ENCODE measurements at places on chromosomes 5 and 9. TPM values are rescaled to one million over a fixed set of nuclear protein-coding genes. Genes with fewer than 3 reads are reported as not detected.

Gene PRUNE2
- 28.6 TPM for polyA plus RNA-seq

Gene SAPCD2
- 6.0 TPM for polyA plus RNA-seq

GRCh38 chr5:173554989-173555705 is 61.3 kb downstream of the BOD1 start:
- H3K27ac ChIP-seq, result no peak overlapping the region
- H3K4me3 ChIP-seq, result no peak overlapping the region
- H3K36me3 ChIP-seq, result no peaks in the 10 kb centered on the region

DNA sequence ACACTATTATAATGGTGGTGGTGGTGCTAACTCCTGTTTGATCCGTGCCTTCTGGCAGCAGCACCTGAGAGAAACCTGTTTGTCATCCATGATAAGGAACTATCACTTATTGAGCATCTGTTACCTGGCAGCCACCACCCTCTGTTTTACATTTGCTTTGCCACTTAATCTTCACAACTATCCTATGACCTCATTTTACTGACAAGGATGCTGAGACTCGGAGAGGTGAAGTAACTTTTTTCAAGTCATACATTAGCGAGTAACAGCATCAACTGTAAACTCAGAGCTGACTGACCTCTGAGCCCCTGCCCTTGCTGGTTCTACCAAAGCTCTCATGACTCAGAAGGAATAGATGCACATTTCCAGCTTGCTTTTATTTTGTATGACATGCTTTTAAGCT is 81.1 kb downstream of the EGFLAM start:
- peaks cover 9% of the 10 kb centered on the region for H3K4me1 ChIP-seq
- DNase-seq, result no peak
- no peaks in the 10 kb centered on the region for H3K27me3 ChIP-seq
- no peak overlapping the region for H3K4me3 ChIP-seq
- H3K36me3 ChIP-seq, result no peaks in the 10 kb centered on the region

DNA sequence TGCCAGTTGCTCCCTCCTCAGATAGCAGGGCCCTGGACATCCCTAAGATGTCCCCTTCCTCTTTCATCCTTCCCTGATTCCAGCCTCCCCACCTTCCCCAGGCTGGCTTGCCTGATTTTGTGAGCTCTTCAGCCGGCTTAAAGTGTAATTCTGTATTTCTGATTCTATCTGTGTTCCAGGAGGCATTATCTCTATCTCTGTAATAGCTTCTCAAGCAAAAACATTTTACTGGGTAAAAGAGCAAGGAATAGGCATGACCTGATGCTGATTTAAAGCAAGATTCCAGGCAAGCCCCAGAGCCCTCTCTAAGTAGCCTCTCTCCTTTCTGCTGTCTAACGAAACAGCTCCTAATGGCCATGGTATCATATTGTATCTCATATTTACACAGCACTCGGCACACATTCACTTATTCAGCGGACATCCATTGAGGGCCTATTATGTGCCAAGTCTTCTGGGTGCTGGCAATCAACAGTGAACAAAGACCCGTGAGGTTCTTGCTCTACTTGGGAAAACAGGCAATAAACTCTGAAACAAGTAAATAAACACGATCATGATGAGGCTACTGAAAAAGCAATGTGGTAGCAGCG is 100.9 kb upstream of the MSX2 start:
- H3K27me3 ChIP-seq, result no peaks in the 10 kb centered on the region
- no peaks in the 10 kb centered on the region for H3K4me1 ChIP-seq
- H3K4me3 ChIP-seq, result no peak overlapping the region

GRCh38 chr5:128966375-128966774 is 1.1 kb downstream of the SLC27A6 start:
- H3K36me3 ChIP-seq, result no peaks in the 10 kb centered on the region
- peak; percentile 13 for DNase-seq

- DNase-seq, result no peak
- no peak overlapping the region for H3K27ac ChIP-seq
- H3K27me3 ChIP-seq, result no peaks in the 10 kb centered on the region
- H3K4me3 ChIP-seq, result no peak overlapping the region
- H3K36me3 ChIP-seq, result no peaks in the 10 kb centered on the region
These were observed 31.5 kb downstream of the HRH2 start for GRCh38 chr5:175689147-175689991.

Gene DBH
- 1.2 TPM for polyA plus RNA-seq

DNA sequence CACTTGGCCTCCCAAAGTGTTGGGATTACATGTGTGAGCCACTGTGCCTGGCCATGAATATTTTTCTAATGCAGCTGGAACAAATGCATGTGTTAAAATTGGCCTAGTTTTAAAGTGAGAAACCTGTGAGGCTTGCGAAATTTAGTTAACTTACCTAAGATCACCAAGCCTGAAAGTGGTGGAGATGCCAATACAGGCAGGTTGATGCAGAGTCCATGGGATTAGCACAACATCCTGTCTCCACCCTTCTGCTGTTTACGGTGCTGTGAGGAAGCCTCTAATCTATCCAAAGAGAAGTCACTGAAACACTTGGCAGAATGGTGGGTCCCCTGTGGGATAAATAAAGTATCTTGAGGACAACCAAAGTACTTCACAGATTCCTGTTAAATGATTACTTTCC is 98.2 kb downstream of the PCSK5 start:
- H3K27ac ChIP-seq, result no peak overlapping the region
- H3K4me3 ChIP-seq, result no peak overlapping the region
- H3K36me3 ChIP-seq, result no peaks in the 10 kb centered on the region
- DNase-seq, result no peak

GRCh38 chr9:90065851-90066250 is 461.0 kb downstream of the GADD45G start:
- H3K27ac ChIP-seq, result no peak overlapping the region
- H3K4me1 ChIP-seq, result no peaks in the 10 kb centered on the region
- no peak overlapping the region for H3K4me3 ChIP-seq
- DNase-seq, result no peak
- no peaks in the 10 kb centered on the region for H3K27me3 ChIP-seq

DNA sequence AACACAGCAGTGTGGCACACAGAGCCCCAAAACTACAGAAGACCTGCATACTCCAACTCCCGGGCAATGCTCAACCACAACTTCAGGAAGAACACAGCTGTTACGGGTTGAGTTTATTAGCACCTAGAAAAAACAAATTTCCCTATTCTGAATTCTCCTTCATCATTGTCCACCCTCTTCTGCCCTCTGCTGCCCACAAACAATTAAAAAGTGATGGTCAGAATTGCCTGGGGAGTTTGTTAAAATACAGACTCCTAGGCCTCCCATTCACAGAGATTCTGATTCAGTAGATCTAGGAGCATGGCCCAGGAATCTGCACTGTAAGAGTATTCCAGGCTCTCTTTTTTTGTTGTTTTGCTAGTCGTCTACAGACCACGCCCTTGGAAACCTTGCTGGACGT is 310.6 kb downstream of the NDUFS4 start:
- DNase-seq, result no peak
- H3K4me1 ChIP-seq, result no peaks in the 10 kb centered on the region
- no peaks in the 10 kb centered on the region for H3K36me3 ChIP-seq

Gene DNAJC18
- 7.4 TPM for polyA plus RNA-seq

Gene TLN1
- polyA plus RNA-seq, result 91.8 TPM

Gene SPINK7
- polyA plus RNA-seq, result not detected

DNA sequence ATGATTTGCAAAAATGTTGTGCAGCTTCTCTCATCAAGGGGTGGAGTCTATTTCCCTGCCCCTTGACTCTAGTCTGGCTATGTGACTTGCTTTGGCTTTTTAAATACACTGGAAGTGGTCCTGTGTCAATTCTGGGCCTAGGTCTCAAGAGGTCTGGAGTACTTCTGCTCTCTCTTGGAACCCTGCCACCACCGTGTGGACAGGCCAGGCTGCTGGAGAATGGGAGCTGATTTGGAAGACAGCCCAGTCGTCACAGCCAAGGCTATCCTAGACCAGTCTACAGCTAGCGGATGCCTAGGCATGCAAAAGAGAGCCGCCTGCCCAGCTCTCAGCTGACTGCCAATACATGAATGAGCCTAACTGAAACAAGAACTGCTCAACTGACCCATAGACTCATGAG is 56.7 kb upstream of the CLINT1 start:
- H3K27ac ChIP-seq, result no peak overlapping the region
- DNase-seq, result peak; percentile 72
- no peaks in the 10 kb centered on the region for H3K36me3 ChIP-seq
- H3K4me3 ChIP-seq, result no peak overlapping the region
- H3K4me1 ChIP-seq, result no peaks in the 10 kb centered on the region

GRCh38 chr5:112142769-112143270 is 276.3 kb downstream of the EPB41L4A start:
- DNase-seq, result no peak
- H3K27ac ChIP-seq, result no peak overlapping the region
- H3K36me3 ChIP-seq, result no peaks in the 10 kb centered on the region
- no peaks in the 10 kb centered on the region for H3K27me3 ChIP-seq
- H3K4me3 ChIP-seq, result no peak overlapping the region

Gene RANBP3L
- polyA plus RNA-seq, result not detected

DNA sequence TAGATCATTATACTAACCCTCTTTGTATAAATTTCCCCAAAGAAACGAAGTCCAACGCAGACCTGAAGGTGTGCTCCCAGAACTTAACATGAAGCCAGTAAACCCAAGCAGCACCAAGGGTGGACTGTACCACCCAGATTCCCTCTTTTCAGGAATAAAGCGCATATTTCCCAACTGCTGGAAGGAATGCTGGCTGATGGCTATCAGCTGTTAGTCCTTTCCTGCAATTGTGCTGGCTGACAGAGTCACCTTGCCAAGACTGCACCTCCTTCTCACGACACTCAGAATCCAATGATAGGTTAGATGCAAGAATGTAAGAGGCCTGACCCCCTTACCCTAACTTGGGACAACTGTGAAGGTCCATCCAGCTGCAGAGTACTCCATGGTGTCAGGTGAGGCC is 93.9 kb downstream of the MAPKAP1 start:
- H3K27me3 ChIP-seq, result no peaks in the 10 kb centered on the region
- no peak overlapping the region for H3K27ac ChIP-seq
- peaks cover 6% of the 10 kb centered on the region for H3K36me3 ChIP-seq

Measured in SK-N-SH (cell line).